ENCODE measurements at places on chromosomes 5 and 9.

DNA sequence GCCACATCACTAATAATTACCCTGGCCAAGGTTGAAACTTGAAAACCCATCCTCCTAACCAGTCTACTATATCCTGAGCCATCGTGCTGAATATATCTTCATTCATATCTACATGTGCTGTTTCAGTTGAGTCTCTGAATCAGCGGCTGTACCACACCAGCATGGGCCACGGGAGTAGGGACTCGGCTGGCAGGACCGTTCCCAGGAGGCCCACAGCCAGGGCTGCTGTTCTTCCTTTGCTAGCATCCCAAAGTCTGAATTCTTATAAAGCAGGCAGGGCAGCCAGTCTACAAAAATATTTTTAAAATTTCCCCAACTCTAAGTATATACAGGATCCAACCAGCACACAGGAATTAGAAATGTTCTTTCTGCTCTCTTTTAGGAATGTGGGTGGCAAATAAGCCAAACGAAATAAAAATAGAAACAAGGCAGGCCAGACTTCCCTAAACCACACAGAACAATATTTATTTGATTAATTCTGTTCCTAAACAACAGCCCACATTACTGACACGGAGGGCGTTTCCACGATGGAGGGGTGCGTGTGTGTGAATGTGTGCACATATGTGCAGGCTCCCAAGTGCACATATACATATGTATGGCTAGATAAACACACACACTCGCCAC, 42.8 kb upstream of the EQTN start:
- no peak for DNase-seq

GRCh38 chr5:133865113-133865512, 103.3 kb downstream of the C5orf15 start:
- no peak for DNase-seq

GRCh38 chr5:75640826-75641225, 29.6 kb downstream of the ANKDD1B start:
- peak; percentile 42 for DNase-seq

DNA sequence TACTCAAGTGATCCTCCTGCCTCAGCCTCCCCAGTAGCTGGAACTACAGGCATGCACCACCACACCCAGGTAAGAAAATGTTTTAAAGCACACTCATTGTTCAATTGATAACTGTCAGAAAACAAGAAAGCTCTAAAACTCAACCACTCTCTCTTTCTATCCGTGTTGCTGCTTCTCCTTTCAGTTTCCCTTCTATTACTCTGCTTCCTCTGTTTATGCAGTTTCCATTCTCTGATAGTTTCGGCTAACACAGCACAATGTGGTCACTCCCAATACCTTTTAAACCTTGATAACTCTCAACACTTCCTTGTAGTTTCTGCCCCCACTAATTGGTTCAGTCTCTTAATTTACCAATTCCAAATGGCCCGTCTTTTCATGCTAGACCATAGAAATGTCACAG, 59.2 kb upstream of the NR4A3 start:
- no peak for DNase-seq

DNA sequence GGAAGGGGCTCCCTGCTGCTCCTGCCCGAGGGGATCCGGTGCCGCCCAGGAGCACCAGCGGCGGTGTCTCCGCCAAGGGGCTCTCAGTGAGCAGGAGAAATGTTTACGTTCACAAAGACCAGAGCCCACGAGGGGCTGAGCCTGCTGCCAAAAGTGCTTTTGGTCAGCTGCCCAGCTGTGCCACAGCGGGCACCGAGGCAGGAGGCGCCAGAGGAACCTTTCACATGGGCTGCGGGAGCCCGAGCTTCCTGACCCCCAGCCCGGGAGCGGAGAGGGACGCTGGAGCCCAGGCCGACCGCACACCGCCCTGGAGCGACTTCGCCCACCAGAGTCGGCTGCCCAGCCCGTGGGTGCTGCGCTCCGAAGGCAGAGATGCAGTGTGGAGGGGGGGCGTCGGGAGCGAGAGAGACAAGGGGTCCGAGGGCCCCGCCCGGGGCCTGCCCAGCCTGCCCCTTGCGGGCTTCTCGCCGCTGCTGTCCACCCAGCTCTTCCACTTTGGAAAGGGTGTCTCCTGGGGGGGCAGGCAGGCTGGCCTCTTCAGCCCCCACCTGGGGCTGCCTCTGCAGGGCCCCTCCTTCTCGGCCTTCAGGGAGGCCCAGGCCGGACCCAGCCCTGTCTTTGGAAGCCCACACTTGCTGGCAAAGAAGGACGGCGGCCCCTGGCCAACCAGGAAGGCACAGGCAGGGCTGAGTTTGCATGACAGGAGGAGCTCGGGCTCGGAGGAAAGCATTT, 7.9 kb downstream of the PPP1R26 start:
- DNase-seq, result no peak

DNA sequence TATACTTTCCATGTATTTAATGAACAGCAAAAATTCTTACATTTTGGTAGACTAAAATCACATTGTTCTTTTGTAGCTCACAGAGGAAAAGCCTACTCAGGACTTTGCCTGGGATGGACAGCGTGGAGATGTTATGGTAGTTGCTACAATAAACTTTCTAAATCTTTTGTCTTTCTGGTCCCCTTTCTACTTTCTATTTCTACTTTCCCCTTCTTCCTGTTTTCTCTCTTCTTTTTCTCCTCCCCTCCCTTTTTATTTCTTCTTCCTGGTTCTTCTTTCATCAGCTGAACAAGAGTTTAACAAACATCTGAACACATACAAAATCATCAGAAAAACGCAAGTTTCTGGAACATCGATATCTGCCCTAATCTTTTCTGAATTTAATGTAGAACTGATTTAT, 15.6 kb upstream of the GDNF start:
- DNase-seq, result no peak

DNA sequence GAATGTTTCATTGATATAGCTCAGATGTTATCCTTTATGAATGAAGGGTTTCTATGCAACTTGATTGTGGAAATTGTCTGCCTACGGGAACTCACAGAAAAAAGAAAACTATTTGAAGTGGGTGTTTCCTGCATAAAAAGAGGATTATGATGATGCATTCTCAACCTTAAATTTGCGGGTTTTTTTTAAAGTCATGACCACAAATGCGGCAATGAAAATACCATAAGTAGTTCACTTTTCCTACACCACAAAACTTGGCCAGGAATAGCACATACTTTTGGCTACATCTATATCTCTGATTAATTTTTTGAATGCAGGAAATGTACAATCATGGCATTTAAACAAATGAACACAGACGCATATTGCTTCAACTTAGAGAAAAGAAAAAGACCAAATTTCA, 754.7 kb downstream of the DTWD2 start:
- DNase-seq, result no peak

DNA sequence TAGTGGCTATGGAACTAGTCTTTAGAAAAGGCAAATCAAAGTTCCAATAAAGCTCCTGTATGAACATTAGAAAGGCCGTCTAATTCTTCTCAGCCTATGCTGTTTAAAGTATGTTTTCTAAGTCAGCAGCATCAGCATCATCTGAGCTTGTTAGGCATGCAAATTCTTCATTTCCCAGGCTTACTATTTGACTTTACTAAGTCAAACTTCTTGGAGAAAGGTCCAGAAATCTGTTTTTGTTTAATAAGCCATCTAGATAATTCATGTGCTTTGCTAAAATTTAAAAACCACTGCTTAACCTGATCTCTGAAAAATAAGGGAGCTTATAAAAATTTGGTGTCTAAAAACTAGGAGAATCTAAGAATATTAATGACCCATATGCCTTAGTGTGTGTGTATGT, 200.2 kb upstream of the SGCD start:
- no peak for DNase-seq

DNA sequence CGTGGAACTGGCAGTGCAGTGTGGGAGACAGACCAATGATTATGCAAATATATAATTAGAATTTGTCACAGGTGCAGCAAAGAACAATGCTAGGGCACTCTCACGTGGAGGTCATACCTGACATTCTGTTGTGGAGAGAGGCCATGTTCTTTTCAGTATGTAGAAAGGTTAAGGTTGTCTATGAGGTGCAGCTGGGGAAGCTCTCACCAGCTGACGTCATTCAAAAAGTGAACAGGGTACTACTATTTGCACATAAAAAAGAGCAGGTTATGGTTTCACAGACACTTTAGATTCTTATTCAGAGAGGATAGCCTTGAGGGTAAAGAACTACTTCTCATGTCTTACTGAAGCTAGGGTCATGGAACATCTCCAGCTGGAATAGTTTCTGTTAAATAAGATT, 19.1 kb downstream of the SH3GL2 start:
- no peak for DNase-seq

- DNase-seq, result peak; percentile 37
Measured at GRCh38 chr5:1523480-1523792, 324 bp downstream of the LPCAT1 start.

GRCh38 chr5:96743065-96743768, 64.5 kb downstream of the ERAP1 start:
- DNase-seq, result peak; percentile 68

- no peak for DNase-seq
Measured at GRCh38 chr5:80172067-80172695, 83.7 kb downstream of the SERINC5 start.

DNA sequence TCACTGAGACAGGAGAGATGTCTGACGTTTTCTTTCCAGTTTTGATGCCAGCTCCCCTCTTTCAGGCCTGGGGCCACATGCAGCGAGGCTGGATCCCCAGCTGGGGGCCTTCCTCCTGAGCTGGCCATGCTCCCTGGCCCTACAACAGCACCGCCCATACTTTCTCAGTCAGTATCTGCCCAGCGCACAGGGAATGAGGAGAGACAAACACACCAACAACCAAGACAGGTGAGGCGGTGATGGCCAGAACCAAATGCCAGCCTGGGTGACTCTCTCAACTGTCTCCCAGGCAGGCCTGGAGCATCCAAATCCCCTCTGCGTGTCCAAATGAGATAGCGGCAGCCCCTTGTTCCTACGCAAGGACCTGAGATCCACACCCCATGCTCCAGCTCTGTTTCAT, 109.6 kb downstream of the ROR2 start:
- DNase-seq, result no peak

DNA sequence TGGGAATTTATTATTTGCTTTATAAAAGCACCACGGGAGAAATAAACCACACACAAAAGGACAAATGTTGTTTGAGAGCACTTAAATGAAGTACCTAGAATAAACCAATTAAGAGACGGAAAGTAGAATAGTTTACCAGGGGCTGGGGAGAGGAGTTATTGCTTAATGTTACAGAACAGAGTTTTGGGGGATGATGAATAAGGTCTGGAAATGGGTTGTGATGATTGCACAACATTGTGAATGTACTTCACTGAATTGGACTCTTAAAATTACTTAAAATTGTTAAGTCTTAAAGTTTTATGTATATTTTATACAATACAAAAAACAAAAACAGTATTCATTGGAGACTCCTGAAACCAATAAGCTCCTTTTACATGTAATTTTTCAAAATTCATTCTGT, 1.5 kb downstream of the ZBTB43 start:
- no peak for DNase-seq

GRCh38 chr5:67693956-67694809, 497.6 kb upstream of the CD180 start:
- no peak for DNase-seq

DNA sequence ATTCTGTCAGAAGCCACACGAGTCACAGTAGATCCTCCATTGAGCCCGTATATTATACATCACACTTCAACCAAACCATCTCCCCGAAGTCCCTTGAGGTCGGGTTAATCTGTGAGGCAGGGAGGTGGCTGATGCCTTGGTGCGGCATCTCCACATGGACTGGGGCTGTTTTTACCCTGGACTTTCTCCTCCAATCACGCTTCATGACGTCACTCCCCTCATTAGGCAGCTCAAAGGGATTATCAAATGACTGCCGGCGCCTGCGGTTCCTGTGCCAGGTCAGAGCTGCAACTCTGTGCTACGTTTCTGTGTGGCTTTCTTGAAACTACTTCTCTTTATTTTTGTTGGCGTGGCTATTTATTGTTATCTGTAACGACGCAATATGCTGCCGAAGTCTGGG, 53.7 kb downstream of the TMOD1 start:
- DNase-seq, result no peak

DNA sequence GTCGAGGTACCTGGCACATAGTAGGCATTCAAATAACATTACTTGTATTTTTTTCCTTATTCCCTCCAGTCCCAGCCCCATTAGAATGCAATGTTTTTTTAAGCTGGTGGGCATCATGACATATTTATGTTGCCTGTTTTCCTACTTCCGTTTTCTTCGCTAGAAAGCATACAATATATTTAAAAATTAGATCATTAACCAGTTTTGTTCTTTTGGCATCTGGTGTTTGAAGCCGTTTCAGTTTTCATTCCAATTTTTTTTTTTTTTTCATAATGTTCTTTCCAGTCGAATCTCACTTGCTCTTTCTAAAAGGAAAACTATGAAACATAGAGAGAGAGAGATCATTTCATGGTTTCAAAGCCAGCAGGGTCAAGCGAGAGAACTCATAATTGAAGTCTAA, 228.3 kb upstream of the C9orf72 start:
- no peak for DNase-seq

- DNase-seq, result peak; percentile 93
Measured at GRCh38 chr5:73654171-73654811, 28.3 kb downstream of the ARHGEF28 start.

DNA sequence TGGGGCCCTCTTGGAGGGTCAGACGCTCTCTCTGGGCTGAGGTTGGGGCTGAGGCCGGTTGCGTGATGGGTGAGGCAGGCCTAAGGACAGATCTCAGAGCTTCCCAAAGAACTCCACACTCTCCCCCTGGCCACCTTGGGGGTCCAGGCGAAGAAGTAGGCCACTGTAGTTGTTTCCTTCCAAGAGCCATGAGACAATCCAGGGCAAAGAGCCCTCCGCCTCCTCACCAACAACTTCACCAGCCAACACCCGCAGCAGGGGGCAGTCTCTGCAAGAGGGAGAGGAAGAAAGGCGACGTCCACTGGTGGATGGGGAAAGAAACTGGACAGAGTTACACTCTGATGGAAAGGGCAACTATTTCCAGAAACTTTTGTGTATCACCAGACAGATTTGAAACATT, 10.7 kb downstream of the SLC35A4 start:
- DNase-seq, result peak; percentile 59

DNA sequence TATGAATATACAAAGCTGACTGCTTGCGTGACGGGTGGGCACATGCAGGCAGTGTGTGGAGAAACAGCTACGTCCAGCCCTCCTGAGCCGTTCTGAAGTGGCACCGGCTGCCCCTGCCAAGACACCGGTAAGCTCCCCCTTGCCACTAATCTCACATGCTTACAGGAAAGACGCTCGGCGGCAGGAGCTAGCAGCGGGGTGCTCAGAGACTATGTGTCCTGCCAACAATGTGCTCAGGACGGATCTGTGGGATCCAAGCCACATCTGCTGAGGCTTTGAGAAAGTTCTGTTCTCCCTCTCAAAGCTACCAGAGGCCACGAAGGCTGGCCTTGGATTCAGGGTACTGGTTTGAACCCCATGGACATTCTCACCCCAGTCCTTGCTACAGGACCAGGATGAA, 157.2 kb upstream of the PHYKPL start:
- no peak for DNase-seq

- DNase-seq, result no peak
Measured at GRCh38 chr5:170097934-170098333, 7.8 kb upstream of the FOXI1 start.

- no peak for DNase-seq
Measured at GRCh38 chr5:153658606-153659005, 168.1 kb downstream of the GRIA1 start.

GRCh38 chr9:130745829-130746228, 52.2 kb downstream of the EXOSC2 start:
- DNase-seq, result no peak
